ENCODE measurements at places on chromosomes 2 and 18.

- no peak for DNase-seq
These were observed 94.9 kb downstream of the KCTD1 start for GRCh38 chr18:26453386-26453901.

DNA sequence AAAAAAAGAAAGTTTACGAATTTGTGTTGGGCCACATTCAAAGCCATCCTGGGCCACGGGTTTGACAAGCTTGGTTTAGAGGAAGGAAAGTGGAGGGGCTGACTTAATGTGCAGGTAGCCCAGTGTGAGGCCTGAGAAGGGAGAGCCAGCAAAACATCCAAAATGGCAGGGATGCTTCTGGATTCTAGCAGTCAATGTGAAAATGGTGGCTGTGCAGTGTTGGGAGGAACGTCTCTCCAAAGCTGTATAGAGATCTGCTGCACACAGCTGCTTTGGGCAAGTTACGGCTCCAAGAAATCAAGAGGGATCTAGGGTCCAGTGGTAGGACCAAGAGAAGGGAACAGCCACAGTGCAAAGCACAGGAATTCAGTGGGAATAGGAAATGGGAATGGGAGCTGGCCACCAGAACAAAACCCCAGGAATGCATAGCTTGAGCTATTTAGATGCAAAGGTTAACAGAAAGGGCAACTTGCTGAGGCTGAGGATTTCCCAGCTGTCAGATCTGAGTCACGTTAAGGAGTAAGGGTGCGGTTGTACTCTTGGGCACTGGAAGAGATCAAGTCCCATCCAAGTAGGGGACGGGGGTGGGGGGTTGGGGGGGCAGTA lies 70.6 kb downstream of the B3GNT2 start:
- DNase-seq, result no peak

DNA sequence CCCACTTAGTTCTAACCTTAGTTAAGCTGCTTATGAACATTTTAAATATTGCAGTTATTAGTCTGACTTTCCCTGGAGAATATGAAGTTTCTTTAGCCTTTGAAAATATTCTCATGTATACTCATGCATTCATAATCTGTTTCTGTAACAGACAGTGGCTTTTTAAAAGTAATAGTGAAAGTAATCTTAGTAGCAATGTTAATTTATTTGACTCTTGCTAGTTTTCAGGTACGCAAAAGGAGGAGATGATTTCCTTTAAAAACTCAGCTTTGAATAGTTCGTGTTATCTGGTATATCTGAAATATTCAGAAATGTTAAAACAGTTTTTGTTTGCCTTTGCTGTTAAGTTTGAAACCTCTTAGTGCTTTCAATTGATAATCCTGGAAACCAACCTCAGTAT lies 3.8 kb downstream of the ANKRD12 start:
- DNase-seq, result no peak

DNA sequence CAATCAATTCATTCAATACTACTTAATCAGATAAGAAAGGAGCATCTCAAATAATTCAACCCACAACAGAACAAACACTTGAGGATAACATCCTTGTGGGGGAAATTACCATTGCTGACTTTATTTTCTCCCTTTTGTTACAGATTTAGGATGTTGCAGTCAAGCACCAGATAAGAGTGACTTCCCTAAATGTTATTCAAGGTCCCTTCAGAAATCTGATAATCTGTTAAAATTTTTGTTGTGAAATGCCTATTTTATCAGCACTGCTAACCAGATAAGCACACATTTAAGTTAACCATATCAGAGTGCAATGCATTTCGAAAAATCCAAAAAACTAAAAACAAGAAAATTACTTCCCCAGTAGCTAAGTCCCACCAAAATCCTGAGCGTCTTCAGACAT lies 33.5 kb downstream of the SUMO1 start:
- no peak for DNase-seq

- no peak for DNase-seq
These were observed 421.3 kb downstream of the ARHGAP15 start for GRCh38 chr2:143550500-143550899.

GRCh38 chr2:32760628-32761027 lies 132.8 kb downstream of the TTC27 start:
- DNase-seq, result no peak

DNA sequence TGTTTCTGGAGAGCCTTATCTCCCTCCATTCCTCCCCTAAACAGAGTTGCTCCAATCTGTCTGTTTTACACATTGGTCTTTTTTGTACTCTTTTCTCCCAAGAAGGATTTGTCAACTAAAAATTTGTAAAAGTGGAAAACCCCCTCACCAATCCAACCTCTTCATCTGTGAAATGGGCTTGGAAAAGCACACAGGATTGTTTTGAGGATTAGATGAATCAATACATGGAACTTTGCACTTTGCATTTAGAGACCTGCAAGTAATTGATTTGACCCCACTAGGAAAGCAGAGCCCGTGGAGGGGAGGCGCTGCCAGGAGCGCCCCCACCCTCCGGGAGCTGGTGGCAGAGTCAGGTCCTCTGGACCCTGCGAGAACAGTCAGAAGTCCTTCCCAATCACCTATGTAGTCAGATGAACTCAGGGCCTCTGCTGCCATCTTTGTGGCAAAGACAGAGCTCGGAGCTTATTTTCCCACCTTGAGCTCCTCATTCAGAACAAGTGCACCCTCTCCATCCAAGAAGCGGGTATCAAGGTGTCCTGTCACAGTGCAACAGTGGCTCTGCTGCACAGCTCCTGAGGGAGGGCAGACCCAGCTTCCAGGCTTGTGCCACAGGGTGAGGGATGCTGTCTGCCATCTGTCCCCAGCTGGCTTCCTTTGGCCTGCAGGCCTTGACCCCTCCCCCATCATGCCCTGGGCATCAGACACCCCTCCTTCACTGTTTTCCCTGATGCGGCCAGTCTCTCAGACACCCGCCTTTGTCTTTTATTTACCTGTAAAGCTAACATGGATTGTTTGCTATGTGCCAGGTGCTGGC lies 1.7 kb upstream of the TMEM185B start:
- DNase-seq, result no peak

All from sciatic nerve (tissue), 2 donors.